ENCODE measurements at places on chromosomes 12 and 14.

DNA sequence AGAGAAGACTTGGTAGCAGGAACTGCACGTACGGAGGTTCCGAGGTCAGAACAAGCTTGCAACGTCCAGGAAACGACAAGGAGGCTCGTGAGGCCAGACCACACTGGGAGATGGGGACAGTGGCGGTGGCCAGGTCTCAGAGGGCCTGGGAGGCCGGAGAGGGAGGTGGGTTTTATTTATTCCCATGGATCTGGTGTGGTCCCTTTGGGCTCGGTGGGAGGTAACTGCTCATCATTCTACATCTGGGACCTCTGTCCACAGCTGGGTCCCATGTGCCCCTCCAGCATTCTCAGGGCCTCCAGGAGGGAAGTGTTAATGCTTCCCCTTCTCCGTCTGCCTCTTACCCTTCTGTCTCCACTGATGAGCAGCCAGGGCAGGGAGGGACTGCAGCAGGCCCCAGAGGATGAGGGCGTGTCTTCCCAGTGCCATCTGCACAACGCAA lies 35.7 kb upstream of the NCOR2 start:
- no peak for DNase-seq

- no peak for DNase-seq
These were observed 191.4 kb downstream of the FOXA1 start for GRCh38 chr14:37403626-37404025.

DNA sequence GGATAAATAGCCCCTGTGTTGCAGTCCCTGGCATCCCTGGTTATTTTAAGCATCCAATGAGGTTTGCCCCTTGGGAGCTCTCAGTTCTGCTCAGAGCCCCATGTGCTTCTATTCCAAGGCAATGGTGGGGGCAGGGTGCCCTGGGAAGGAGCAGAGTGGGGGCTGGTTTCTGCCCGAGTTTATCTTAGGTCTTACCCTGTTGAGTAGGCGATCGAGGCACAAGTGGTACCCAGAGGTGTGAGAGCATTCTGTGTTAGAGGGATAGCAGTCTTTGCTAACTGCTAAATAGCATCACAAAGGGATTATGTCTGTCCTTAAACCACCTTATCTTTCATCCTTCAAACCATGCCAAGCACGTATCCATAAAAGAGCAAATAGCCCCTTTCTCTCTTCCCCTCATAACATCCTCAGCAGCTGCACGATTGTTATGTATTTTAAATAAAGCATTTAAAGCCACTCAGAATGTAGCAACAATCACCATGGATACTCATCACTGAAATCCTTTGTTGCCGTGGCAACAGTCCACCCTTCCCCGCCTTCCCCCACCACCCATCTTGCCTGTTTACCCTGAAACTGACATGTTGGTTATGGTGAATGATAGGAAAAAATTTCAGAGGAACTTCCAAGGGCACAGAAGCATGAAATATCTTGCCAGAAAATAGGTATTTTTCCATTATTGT lies 139.3 kb downstream of the PTPN11 start:
- DNase-seq = no peak

DNA sequence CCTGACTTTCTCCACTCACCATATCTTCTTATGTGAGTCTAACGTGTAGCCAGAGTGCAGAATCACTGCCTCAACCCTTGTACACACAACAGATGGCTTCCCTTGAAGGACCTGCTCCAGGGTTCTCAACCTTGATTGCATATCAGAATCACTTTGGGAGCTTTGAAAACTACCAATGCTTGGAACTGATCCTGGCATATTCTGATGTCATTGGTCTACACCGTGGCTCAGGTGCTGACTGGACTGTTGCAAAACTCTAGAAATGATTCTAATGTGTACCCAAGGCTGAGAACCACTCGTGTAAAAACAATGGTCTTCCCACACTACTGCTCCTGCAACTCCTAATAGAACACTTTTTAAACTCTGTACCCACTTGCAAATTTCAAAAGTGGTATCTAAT lies 18.5 kb downstream of the TMEM132D start:
- DNase-seq = no peak

DNA sequence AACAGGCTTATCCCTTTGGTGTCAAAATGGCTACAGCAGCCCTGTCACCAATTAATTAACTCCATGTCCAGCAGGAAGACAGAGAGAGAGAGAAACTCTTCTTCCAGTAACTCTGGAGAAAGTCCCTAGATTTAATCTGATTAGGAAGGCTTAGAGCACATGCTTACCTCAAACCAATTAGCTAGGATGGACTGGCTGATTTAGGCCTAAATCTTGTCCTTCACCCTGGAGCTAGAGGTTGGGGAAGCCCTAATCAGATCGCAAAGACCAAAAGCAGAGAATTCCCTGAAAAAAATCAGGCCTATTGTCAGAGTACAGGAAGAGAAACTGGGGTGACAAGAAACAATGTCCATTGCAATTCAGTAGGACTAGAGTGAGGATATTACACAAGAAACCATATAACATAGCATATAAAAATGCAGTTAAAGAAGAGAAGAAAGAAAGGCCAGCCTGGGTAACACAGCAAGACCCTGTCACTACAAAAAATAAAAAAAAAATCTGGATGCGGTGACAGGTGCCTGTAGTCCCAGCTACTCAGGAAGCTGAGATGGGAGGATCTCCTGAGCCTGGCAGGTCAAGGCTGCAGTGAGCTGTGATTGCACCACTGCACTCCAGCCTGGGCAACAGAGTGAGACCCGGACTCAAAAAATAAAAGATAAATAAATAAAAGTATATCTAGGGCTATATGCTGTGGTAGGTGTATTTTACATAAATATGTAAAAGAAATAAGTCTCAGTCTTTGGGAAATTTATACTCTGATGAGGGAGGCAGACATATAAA lies 34.9 kb upstream of the TUBA1A start:
- DNase-seq = no peak

DNA sequence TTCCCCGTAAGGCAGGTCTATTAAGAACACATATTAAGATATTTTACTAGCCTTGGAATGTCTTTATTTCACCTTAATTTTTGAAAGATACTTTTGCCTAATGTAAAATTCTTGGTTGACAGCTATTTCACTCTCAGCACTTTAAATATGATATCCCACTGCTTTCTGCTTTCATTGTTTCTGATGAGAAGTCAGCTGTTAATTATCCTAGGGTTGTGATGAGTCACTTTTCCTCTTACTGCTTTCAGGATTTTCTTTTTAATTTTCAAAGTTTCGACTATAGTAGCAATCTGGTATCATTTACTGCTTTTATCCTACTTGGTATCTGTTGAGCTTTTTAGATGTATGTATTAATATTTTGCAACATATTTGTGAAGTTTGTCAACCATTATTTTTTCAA lies 578.9 kb upstream of the ATP2B1 start:
- no peak for DNase-seq

Measured in CD4-positive, alpha-beta T cell treated with Interleukin-1 beta for 1 hour (primary cell).